ENCODE measurements at places on chromosomes 16 and 17.

DNA sequence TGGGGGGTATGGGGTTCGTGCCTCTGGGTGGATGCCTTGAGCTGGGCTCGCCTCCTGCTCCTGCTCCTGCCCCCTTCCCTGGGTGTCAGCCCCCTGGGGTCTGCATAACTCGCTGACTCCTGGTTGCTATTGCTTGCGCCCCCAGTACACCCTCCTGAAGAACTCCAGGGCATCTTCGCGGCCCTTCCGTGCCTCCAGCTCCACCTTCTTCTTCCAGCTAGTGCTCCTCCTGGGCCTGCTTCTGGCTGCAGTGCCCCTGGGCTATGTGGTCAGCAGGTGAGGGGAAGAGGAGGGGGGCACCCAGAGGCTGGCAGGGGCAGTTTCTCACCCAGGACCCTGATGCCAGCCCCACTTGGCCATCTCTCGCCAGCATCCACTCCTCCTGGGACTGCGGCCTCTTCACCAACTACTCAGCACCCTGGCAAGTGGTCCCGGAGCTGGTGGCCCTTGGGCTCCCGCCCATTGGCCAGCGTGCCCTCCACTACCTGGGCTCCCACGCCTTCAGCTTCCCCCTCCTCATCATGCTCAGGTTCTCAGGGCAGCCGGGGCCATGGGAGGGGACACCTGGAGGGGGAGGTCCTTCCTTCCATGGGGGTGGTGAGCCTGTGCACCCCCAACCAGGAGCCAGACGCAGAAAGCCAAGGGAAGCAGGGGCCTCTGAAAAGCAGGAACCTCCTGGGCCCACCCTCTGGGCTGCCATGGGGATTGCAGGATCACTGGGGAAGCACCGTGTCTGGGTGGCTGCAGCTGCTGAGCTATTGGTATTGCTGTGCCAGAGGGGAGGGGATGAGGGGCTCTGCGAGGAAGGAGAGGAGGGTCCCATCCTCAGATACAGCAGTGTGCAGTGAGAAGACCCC lies 7.8 kb upstream of the C17orf99 start:
- no peak for DNase-seq

- DNase-seq = no peak
These were observed 7.6 kb downstream of the MYO1C start for GRCh38 chr17:1484676-1485422.

DNA sequence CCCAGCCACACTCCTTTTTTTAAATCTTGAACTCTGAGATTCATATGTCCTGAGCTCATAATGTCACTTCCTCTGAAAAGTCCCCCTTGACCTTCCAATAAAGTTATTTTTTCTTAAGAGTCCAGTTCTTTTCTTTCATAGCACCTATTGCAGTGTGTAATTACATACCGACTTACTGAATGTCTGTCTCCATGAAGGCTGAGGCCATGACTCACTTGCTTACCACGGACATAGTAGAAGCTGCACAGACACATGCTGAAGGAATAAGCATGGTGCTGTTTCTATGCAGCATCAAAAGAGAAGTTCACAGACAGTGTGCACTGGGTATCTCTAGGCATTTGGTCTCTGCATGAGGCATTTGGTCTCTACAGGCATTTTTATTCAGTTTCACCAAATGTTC lies 77.2 kb downstream of the C17orf67 start:
- no peak for DNase-seq

- no peak for DNase-seq
These were observed 20.8 kb downstream of the CIBAR2 start for GRCh38 chr16:85091522-85091910.

DNA sequence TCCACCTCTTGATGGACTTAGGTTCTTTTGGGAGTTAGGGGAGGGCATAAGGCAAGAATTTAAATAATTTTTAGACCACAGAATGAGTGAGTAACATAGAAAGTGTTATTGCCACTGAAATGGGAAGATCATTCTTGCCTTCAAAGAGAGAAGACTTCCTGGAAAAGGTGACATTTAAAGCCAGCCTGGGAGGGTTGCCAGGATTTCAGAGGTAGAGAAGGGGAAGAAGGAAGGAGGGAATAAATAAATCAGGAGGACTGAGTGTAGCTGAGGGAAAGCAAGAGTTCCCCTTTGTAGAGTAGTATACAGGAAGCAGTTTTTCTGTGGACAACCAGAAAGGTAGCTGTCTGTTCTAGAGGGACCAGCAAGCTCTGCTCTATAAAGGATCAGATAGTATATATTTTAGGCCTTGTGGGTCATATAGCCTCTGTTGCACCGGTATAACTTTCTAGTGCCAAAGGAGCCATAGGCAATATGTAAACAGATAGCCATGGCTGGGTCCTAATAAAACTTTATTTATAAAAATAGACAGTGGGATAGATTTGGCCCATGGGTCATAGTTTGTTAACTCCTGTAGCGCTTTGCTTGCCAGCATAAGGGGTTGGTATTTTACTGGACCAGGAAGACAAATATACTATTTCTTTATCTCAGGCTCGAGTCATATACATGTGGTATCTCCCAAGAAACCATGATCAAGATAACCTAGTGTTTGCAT lies 147.2 kb upstream of the CACNG5 start:
- DNase-seq = no peak

DNA sequence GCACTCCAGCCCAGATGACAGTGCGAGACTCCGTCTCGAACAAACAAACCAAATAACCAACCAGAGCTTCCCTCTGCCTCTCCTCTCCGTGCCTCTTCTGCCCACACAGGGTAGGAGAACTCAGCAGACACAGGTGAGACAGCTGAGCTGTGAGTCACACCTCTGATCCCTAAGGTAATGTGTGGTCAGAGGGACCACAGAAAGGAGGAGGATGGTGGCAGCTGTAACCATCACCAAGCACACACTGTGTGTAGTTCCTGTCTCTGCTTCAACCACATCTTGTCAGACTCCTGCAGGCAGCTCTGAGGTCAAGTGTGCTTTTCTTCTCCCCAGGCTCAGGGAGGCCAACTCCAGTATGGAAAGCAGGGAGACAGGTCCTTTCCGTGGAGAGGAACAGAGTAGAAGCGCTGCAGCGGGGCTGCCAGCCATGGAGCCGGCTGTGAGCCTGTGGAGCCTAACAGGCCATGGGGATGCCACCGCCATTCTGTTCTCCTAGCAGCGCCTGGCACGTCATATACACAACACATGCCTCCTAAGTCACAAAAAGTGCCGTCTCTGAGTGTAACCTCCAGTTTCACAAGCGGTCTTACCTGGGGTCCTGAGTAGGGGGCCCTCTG lies 7.1 kb downstream of the NUDT16L1 start:
- DNase-seq = no peak

DNA sequence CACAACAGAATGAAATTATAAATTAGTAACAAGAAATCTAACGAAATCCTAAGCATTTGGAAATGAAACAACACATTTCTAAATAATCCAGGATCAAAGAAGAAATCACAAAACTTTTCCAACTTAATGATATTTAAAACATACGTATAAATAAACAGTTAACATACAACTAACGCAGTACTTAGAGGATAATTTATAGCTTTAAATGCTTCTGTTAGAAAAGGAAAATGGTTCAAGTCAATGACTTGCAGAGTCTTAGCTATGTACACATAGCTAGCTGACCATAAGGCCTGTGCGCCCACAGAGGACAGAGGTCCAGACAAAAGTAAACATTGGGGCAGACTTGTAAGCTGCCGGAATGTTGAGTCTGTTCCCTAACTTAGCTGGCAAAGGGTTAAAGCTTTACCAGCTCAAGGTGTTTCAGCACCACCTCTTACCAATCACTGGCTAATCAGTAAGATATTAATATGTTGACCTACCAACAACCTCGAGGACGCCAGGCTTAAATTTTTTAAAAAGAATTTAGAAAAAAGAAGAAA lies 84.6 kb downstream of the PARN start:
- no peak for DNase-seq

- no peak for DNase-seq
These were observed 945.8 kb downstream of the KCNJ2 start for GRCh38 chr17:71114911-71115668.

- DNase-seq = no peak
These were observed 85.7 kb downstream of the PLCG2 start for GRCh38 chr16:81864646-81865382.

GRCh38 chr16:86410081-86410480 lies 100.2 kb upstream of the FOXF1 start:
- DNase-seq = no peak

GRCh38 chr16:50814541-50814940 lies 72.7 kb downstream of the CYLD start:
- DNase-seq = no peak

DNA sequence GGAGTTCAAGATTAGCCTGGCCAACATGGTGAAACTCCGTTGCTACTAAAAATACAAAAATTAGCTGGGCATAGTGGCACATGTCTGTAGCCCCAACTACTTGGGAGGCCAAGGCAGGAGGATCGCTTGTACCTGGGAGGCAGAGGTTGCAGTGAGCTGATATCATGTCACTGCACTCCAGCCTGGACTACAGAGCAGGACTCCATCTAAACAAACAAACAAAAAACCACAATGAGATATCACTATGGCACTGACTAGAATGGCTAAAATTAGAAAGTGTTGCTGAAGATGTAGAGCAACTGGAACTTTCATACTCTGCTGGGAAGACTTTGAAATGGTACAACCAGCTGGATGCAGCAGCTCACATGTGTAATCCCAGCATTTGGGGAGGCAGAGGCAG lies 6.5 kb upstream of the TNK1 start:
- DNase-seq = no peak

- DNase-seq = no peak
These were observed 8.3 kb downstream of the MRPL28 start for GRCh38 chr16:361872-362701.

DNA sequence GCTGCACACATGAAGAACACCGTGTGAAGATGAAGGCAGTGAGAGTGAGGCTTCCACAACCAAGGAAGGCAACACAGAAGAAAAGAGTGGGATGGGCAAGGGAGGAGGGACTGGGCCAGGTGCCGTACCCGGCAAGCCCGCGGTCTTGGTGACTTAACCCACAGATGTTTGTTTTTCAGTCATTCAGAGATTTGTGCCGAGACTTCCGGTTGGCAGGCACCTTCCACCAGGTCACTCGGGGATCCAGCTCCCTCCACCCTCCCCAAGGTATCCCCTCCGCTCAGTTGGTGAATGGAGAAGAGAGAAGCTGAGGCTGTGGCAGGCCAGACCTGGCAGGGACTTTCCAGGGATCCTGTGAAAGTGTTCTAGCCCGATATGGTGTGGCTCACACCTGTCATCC lies 4.9 kb upstream of the KREMEN2 start:
- no peak for DNase-seq

DNA sequence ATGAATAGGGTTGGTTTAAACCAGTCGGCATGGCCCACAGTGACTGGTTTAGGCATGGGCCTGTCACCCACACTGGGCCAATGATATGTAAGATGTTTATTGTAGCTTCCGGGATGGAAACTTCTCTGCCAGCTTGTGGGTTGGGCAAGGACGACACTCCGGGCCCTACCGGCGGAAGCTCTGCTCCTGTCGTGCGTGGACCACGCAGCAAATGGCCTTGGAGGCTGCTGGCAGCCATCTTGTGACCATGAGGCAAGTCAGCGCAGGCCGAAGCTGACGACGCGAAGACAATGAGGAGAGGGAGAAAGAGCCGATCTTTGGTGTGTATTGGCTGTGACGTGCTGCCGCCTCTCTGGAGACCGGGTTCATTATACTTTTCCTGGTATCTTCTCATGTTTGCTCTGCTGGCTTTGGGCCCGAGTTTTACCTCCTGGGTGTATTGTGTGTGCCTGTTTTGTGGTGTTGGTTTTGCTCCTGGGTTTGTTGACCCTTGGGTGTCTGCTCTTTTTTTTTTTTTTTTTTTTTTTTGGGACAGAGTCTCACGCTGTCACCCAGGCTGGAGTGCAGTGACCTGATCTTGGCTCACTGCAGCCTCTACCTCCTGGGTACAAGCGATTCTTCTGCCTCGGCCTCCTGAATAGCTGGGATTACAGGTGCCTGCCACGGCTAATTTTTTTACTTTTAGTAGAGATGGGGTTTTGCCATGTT lies 15.4 kb downstream of the SLC25A10 start:
- no peak for DNase-seq

DNA sequence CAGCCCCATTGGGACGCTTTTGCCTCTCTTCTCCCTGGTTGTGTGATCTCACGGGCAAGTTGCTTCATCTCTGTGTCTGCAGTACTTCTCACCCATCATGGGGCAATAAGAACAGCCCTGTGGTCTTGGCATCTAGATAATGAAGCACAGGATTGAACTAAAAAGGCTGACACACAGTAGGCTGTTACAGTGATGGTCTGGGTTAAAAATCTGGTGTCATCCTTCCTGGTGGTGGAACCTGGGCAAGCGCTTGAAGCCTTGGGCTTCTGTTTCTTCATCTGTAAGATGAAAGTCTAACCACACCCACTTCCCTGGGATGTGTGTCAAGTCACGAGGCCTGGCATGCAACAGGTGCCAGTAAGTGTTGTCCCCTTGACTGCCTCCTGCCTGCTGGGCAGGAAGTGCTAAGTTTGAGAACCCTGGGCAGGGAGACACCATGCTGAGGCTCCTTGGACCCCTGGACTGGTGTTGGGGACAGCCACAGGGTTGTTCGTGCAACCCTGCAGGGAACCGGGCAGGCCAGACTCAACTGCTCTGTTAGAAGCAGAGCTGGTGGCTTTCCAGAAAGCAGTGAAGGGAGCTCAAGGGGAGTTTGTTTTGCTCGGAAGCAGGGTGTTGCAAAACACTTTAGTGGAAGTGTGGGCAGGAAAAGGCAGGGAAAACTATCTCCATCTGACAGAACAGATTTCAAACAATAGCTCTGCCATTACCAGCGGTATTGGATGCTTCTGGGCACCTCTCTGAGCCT lies 5.9 kb upstream of the MAP2K3 start:
- no peak for DNase-seq

- DNase-seq = no peak
These were observed 45.6 kb downstream of the IKZF3 start for GRCh38 chr17:39818358-39819000.
